ENCODE measurements at places on chromosomes 16 and 17.

- DNase-seq, result peak; percentile 73
Measured at GRCh38 chr16:69105501-69106361, at the start of gene HAS3. HAS3 (plus strand) TSS chr16:69105653; CDS start chr16:69109396, 3,743 bp downstream.

- DNase-seq, result peak; percentile 30
Measured at GRCh38 chr16:88453611-88454522, 787 bp downstream of the ZFPM1 start.

GRCh38 chr16:19886073-19886941, 1.7 kb upstream of the GPRC5B start:
- DNase-seq, result peak; percentile 59

DNA sequence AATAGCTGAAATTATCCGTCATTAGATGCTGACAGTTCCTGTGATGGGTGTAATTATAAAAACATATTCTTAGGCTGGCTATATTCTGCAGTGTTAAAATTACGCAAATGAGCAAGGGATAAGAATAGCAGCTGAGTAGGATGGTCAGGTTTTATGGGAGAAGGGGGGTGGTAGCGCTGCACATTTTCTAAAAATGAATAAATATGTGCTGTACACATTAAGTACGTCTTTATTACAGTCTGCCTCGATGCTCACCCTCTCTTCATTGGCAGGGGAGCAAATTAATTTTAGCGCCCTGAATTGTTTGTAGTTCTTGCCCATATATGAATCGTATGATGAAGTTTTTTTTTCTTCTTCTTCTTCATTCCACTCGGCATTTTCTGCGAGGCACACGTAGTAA, 244.2 kb downstream of the SNX29 start:
- DNase-seq, result no peak

- DNase-seq, result no peak
Measured at GRCh38 chr17:81207610-81208581, 14.9 kb downstream of the CEP131 start.

DNA sequence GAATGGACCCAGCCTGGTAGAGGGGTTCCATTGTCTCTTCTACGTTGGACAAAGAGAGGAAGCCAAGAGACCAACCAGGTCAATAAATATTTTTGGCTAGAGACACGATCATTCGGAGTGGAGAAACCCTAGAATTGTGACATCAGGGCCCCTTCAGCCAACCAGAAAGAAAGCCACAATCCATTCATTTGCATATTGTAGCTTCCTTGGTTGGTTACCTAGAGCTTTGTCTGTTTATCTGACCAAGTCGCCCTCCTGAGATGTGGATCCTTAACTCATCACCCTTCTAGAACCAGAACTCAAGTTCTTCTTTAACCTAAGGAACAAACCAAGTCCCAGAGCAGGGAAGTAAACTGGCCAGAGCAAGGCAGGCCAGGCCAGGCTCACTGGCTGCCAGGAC, at the start of gene CCDC182:
CCDC182 (minus strand) TSS at position 58 of the 400 bp plus-strand sequence; CDS start at position 31, 27 bp downstream.
- no peak for DNase-seq

DNA sequence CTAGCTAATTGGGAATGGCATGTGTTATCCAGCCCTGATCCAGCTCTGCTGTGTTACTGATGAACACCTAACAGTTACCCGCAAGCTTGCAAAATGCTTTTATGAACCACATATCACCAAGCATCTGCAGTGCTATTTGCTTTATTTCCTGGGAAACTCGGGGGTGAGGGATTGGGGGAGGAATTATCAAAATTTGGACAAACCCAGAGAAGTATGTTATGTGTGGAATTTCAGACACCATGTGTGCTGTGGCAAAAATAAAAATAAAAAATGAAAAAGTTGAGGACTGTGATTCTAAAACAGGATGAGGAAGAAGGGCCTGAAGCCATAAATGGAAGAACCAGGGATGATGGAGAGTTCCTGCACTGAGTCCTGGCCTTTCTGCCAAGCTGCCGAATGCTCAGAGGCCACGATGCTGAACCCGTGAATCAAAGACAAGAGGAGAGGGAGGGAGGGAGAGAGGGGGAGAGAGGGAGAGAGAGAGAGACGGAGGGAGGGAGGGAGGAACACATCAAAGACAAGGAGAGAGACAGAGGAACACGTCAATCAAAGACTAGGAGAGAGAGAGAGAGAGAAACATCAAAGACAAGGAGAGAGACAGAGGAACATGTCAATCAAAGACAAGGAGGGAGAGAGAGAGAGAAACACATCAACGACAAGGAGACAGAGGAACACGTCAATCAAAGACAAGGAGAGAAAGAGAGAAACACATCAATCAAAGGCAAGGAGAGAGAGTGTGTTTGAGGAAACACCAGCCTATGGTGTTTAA, 89.8 kb downstream of the MRM3 start:
- no peak for DNase-seq

DNA sequence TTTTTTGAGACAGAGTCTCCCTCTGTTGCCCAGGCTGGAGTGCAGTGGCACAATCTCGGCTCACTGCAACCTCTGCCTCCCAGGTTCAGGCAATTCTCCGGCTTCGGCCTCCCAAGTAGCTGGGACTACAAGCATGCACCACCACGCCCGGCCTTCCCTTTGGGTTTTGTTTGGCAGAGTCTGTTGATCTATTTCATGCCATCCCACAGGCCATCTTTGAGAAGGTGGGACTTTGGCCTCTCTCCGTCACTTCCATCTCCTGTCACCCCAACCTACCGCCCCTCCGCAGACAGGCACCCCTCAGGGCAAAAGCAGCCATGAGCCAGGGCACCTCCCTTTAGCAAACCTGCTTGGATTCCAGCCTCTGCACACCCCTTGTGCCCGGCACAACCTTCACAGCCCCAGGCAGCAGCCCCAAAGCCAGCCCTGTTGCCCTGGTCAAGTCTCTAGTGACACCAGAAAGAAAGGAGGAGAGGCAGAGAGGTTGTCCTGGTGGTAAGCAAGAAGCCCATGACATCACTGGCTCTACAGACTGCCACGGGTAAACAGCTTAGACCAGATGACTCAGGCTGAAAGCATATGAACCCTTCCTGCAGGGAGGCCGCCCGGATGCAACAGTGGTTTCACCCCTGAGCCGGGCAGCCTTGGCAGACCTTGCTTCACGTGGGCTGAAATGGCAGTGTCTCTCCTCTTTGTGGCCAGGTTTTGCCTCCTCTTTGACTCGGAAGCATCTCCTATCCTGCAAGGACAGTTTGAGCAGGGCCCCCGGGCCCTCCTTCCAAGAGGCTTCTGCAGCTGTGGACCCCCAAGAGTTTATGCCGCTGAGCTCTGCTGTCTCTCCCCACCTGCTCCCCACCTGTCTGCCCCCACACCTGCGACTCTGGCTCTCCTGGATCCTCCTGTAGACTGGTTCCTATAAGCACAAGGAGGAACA, 8.1 kb upstream of the TIMP2 start:
- peak; percentile 90 for DNase-seq

GRCh38 chr17:6985266-6985665, 10.6 kb upstream of the ALOX12 start:
- DNase-seq, result no peak

DNA sequence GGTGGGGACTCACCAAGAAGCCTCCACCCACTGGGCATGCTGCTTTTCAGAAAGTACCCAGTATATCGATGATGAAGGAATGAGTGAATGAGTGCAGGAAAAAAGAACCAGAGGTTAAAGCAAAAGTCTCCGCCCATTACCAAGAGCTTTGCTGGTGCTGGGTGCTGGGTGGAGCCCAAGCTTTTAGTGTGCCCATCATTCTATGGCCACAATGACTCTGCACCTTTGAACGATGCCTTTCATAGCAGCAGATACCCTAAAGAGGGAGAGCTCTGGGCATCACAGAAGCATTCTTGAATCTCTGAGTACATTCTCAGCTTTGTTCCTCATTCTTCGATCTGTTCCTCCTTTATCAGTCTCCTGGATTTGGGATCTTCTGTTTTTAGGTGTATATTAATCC, 450.7 kb upstream of the CCL2 start:
- DNase-seq, result no peak

Measured in RWPE1 (cell line).